WTC11 (cell line): ENCODE measurements at places on chromosomes 6 and 20.

DNA sequence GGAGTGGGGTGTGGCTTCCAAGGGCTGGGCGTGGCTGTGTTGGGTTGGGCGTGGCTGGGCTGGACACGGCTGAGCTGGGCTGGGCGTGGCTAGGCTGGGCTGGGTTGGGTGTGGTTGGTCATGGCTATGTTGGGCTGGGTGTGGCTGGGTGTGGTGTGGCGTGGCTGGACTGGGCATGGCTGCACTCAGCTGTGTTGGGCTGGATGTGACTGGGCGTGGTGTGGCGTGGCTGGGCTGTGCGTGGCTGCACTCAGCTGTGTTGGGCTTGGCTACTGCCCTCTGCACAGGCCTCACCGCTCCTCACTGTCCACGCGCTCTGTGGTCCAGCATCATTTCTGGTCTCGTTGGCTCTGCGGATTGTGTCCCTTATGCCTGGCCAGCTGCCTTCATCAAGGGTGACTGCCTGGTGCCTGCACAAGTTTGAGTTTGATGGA lies 43.5 kb upstream of the SLCO4A1 start:
- DNase-seq: no peak

GRCh38 chr6:16759181-16759645 lies 2.0 kb downstream of the ATXN1 start:
- DNase-seq: no peak

DNA sequence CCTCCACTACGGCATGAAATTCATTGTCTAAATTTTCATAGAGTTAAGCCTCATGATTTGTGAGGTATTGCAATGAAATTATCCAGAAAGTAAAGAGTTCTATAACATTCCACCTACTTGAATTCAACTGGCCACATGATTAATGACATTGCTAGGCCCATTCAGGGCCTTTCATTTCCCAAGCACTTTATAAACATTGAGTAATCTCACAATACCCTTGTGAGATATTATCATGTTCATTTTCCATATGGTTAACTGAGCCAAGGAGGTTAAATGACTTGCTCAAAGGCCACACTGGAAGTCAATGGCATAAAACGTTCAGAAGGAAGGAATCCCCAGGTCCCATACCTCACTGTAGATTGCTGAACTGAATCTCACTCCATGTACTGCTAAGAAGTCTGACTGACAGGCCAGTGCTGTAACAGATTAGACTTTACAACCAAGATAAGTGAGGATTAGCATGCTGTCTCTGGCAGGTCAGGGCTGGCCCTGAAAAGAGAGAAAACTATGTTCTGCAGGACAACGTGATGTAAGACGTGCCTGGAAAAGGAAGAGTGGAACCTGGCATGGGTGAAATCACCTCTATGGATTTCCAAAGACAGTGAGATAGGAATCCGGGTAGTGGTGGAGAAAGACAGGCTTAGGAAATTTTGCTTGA lies 75.9 kb upstream of the SPACA1 start:
- no peak for DNase-seq

DNA sequence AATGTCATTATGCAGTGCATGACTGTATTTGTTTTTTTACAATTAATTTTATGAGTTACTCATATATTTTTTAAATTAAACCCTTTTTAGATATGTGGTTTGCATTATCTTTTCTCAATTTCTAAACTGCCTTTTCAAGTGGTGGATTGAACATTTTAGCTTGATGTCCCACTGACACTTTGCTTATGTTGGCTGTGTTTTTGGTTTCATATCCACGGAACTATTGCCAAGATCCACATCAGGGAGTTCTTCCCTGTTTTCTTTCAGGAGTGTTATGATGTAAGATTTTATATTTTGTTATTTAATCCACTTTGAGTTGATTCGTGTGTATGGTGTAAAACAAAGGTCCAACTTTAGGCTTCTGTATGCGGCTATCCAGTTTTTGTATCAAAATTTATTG lies 1144.9 kb upstream of the EYS start:
- DNase-seq: no peak

DNA sequence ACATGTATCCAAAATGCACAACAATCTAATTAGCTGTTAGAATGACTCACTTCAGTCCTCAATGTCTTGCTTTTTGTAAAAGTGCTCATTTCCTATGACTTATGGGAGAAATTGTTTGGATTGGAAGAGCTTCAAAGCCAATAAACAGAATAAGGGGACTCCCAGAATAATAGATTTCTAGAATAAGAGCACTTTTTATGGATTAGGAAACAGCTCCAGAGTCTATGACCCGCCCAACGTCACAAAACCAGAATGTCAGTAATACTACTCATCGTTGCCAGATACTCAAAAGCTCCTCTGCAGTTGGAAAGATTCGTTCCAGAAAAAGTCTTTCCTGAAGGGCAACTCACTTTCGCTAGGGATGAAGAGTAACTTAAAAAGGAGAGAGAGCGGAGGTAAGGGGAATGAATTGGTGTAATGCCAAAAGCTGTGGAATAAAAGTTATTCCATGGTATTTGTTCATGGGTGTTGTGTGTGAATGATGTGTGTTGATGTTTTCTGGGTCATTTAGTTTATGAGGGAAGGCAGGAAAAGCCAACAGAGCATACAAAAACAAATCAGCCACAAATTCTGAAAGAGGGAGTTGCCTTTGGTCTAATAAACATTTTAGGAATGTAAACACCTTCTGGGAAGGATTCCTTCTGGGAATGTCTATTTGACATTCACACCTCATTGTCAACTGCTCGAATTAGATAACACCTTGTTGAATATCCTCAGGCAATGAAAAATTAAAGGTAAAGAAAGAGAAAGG lies 64.6 kb downstream of the SYNE1 start:
- DNase-seq: no peak

DNA sequence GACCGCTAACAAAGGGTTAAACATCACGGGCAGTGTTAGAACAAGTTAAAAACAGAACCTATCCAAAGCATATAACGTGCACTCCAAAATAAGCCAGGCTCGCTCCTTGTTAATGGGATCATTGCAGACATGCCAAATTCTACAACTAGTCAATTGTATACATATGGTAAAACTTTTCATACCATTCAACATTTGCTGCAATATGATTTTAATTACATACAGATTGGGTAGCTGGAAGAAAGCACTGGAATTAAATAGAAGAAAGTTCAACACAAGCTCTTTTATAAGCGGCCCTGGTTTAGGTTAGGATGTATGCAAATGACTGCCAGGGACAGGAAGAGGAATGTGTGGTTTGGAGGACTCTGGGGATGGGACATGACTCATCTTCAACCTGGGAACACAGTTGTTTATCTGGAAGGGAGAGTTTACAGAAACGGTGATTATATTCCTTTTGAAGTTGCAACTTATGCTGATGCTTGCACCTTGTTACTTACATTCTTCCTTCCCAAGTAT lies 62.5 kb upstream of the TIAM2 start:
- no peak for DNase-seq

DNA sequence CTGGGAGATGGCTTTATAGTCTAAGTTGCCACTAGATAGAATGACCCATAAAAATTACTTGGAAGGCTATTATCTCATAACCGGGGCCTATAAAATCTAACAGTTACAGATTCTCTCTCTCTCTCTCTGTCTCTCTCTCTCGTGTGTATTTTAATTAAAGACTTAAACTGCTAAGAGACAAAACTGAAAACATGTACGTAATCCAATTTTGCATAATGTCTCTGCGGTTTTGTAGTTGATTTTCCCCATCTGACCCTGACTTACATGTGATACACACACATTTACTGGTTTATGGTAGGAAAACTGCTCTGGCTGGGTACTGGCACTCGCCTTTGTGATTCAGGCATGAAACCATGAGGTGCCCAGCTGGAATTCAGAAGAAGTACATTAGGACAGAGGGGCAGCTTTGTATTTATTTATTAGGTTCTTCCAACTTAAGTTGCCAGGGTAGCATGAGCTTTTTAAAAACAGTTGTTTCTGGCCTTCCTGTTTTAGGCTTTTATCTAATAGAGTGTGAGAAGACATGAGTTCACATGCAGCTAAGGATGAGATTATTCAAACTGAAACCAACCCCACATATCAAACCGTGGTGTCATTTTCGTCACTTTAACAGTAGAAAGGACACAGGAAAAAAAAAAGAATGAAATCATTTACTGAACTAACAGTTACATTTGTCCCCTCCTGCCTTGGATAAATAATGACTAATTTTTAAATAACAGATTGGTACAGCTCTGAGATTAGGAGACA lies 182.5 kb downstream of the GMPR start:
- DNase-seq: no peak

GRCh38 chr20:62377615-62378178 lies 9.2 kb upstream of the RPS21 start:
- DNase-seq: no peak

GRCh38 chr6:110784610-110784979 lies 30.7 kb downstream of the CDK19 start:
- DNase-seq: no peak

GRCh38 chr6:158048589-158048988 lies 66.9 kb downstream of the SYNJ2 start:
- DNase-seq: no peak

DNA sequence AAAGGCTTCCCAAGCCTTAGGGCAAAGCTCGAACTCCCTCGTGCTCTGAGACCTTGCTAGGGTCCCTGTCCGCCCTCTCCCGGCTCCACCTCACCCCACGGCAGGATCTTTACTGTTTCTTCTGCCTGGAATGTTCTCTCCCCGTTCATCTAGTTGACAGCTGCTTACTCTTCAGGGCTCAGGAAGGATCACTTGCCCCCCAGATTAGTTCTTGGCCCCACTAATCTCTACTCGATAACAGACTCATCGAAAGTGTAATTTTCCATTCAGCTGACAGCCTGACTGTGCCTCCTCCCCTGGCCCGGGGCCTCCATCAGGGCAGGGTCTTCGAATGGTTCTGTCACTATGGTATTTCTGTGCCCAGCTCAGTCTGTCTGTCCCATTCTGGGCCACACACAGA lies 3.1 kb downstream of the MAP1LC3A start:
- DNase-seq: no peak

GRCh38 chr6:43061861-43062260 lies 2.4 kb downstream of the KLC4 start:
- no peak for DNase-seq

GRCh38 chr6:32255199-32256153 lies 31.6 kb upstream of the NOTCH4 start:
- peak; percentile 75 for DNase-seq

DNA sequence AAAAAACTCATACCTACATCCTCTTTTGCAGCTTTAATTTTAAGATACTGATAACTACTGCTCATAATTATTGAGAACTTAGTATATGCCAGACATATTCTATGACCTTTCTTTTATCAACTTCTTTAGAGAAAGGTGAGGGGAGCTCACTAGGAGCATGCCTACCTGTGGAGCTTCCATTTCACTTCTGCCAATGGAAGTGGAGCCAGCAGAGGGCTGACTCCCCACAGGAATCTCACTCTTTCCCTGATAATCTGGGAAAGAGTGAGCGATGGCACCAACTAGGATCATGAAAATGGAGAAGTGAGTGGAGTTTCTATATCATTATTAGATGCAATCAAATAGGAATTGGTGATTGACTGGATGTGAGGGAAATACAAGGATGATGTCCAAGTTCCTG lies 484.9 kb downstream of the LMBRD1 start:
- peak; percentile 13 for DNase-seq

GRCh38 chr20:52039790-52040189 lies 151.8 kb downstream of the ZFP64 start:
- no peak for DNase-seq

GRCh38 chr6:27547157-27548075 lies 74.5 kb upstream of the ZNF184 start:
- peak; percentile 69 for DNase-seq

DNA sequence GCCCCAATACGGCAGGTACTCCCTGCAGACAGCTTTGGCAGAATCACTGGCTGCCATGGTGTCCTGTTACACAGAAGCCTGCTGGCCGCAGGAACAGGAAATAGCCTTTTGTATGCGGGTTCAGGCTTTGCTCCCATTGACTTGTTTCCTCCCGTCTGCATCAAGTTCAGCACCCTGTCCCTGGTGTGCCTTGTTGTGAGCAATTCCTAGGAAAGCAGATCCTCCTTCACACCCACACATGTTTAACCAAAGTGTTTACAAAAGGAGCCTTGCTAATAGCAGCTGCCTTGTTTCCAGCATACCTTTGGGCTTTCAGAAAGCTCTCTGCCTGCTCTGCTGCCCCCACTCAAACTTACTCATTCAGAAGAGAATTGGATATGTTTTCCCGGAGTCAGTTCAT lies 127.2 kb upstream of the SUPT3H start:
- peak; percentile 46 for DNase-seq

DNA sequence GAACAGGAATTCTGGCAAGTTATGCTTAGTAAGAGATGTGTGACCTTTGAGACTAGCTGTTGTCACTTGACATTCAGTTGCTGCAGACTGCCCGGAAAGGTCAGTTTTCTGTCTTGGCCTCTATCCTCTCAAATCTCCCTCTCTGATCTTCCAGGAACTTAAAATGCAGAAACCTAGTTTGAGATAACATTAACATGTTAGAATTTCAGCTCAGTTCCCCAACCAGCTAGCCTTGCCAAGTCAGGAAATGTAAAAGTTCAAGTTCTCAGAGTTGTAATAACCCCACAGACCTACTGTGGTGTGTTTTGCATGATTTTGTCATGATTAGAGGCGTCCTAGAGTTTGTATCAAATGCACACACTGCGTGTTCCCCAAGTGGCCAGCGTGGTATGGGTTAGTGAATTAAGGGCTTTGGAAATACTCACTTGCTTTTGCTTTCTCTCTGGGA lies 46.6 kb downstream of the DUSP22 start:
- DNase-seq: no peak

DNA sequence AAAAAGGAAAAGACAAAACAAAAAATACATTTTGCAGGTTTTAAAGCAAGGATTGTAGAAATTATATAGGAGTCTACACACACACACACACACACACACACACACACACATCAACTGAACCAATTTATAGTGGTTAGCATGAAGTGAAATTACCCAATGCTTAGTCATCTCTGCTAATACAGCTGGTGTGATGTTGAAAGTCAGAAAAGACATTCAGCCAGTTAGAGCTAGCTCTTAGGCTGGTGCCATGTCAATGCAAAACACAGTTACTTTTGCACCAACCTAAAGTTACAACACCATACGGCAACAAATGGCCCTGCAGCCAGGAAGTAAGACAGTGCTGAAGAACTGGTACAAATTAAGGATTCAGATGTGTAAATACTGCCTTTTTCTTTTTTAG lies 15.2 kb downstream of the FAM210B start:
- DNase-seq: no peak

DNA sequence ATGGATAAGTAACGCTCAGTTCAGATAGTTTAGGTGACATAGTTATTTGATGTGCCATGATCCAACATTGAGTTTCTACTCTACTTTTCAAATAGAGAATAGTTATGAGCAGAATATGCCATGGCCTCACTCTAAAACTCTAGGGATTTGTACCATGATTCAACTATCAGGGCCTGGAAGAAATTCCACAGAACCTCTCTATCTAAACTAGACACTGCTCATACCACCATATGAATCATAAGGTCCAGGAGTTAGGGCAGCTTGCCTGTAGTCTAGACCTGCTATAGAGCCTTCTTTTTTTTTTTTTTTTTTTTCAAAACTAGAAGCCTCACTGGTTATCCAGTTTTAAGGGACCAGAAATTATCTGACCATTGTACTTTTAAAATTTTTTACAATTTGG lies 571.8 kb upstream of the IMPG1 start:
- DNase-seq: no peak
